ENCODE measurements at places on chromosomes 4 and X.

DNA sequence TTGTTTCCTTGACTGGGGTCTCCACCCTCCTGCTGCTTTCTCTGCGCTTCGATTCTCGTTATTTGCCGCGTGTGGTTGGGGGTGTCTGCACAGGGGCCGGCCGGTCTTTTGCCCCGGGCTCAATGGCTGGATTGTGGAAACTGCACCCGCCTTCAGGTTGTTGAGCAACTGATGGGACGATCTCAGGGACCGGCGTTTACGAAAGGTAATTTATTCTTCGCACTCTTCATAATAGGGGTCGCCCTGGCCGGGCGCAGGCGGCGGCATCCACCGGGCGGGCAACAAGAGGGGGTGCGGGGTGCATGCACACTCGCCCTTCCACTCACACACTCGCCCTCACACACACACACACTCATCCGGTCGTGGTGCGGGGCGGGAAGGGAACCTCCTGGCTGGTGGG, 1.4 kb downstream of the ADGRL3 start:
- no peak for DNase-seq

DNA sequence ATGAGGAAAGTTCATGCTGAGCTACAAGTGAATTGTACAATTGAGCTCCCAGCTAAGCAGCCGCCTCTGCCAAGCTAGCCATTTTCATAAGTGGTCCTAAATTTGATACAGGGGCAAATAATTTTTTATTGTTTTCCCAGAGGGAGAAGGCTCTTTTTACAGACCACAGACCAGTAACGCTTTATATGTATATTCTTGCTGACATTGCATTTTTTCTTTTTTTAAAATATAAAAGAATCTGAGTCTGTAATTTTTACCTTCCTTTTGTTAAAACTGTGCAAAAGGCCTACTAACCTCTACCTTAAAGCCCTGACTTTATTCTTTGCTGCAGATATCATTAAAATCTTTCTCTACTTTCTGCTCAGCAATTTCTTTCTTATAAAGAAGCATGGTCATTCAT, 501.2 kb upstream of the INTU start:
- no peak for DNase-seq

DNA sequence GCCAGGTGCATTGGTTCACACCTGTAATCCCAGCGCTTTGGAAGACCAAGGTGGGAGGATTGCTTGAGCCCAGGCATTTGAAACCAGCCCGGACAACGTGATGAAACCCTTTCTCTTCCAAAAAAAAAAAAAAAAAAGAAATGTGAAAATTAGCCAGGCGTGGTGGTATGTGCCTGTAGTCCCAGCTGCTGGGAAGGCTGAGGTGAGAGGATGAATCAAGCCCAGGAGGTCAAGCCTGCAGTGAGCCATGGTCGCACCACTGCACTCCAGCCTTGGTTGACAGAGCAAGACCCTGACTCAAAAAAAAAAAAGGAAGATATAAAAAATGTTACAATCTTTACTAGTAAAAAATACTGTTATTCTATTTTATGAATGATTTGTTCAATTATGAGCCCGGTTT, 5.9 kb downstream of the FAM199X start:
- no peak for DNase-seq

GRCh38 chr4:36163198-36163597, 81.1 kb downstream of the ARAP2 start:
- DNase-seq = no peak
